ENCODE measurements at places on chromosomes 4 and X.

- DNase-seq = no peak
Observed at GRCh38 chrX:49995107-49995731, 72.8 kb downstream of the CLCN5 start.

GRCh38 chr4:176508780-176509331, 189.1 kb downstream of the SPCS3 start:
- DNase-seq = no peak

DNA sequence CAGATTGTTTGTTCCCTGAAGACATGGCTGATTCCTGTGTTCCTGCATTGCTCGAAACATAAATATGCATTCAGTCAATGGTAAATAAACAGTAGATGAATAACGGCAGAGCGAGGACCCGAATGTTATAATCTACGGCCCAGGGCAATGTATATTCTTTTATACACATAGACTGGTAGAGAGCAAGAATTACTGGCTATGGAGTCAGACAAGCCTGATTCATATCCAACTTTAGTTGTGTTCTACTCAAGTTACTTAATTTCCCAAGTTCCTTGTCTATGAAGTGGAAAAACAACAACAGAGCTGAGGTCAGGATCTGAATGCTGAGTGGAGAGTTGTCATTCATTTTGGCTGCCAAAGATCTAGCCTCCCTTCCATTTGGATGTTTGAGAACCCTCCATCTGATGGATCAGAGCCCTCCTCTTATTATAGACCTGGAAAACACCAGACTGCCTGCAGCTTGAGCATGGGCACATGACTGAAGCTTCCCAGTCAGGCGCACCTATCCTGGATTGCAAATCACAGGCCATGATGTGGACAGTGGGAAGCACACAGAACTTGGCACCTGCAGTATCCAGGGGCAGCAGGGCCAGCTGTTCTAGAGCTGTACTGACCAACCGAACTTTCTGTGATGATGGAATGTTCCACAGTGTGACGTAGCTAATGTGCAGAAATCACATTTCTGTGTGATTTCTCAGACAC, 80.1 kb downstream of the FAM184B start:
- no peak for DNase-seq

- DNase-seq = no peak
Observed at GRCh38 chr4:97477974-97478373, 665.3 kb downstream of the STPG2 start.

DNA sequence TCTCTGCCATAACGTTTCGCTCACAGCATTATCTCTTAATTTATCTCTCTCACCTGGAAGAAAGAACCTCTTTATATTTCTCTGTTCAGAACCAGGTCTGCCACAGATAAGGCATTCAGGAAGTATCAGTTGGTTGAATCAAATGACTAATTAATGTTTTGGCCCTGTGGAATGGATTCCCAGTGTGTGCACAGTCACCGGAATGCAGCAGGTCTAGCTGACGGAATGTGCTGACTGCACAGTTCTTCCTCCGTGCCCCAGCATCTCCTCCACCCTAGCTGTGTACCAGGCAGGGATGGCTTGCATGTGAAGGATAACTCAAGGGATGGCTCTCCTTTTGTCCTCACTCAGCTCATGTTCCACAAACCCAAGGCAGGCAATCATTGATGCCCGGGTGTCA, 141.8 kb upstream of the MSX1 start:
- no peak for DNase-seq

- DNase-seq = no peak
Observed at GRCh38 chrX:152810403-152810802, 20.2 kb downstream of the CETN2 start.

GRCh38 chrX:65696613-65697012, 29.2 kb downstream of the MSN start:
- no peak for DNase-seq

DNA sequence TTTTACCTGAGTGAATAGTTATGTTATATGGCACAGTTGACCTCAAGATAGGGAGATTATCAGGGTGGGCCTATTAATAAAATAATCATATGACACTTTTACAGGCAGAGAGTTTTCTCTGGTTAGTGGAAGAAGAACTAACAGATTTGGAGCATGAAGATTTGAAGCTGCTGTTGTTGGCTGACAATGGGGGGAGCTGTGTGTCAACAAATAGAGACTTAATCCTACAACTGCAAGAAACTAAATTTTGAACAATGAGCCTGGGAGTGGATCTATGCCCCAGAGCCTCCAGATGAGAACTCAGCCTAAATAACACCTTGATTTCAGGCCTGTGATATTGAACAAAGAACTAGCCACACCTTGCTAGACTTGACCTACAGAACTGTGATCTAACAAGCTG, 7.2 kb upstream of the CCSER1 start:
- DNase-seq = no peak

- no peak for DNase-seq
Observed at GRCh38 chrX:49247916-49248811, 12.9 kb downstream of the CCDC22 start.

- DNase-seq = no peak
Observed at GRCh38 chr4:104490096-104490769, 4.5 kb downstream of the CXXC4 start.

GRCh38 chr4:1345903-1346780, 866 bp upstream of the UVSSA start:
- DNase-seq = peak; percentile 63

DNA sequence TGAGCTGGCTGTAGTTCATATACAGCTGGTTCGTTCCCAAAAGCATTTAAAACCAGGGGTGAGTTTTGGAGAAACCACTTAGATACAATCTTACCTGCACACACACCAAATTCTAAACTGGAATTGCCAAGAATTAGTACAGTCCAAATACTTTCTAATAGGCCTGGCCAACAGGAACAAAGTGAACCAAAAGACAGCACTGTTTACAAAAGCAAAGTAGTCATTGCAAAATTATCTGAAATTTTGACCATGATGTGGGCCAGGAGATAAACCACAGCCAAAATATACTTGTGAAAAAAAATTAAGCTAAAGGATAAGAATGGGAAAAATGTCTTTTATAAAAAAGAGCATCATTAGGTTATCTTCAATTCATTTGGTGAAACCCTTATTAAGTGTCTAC, 37.9 kb upstream of the NAP1L5 start:
- no peak for DNase-seq

GRCh38 chrX:84735025-84735424, 232.8 kb upstream of the HDX start:
- no peak for DNase-seq

- DNase-seq = peak; percentile 85
Observed at GRCh38 chrX:111309083-111309482, 38.8 kb upstream of the CAPN6 start.

- DNase-seq = no peak
Observed at GRCh38 chrX:149757206-149758067, 16.4 kb upstream of the HSFX1 start.

DNA sequence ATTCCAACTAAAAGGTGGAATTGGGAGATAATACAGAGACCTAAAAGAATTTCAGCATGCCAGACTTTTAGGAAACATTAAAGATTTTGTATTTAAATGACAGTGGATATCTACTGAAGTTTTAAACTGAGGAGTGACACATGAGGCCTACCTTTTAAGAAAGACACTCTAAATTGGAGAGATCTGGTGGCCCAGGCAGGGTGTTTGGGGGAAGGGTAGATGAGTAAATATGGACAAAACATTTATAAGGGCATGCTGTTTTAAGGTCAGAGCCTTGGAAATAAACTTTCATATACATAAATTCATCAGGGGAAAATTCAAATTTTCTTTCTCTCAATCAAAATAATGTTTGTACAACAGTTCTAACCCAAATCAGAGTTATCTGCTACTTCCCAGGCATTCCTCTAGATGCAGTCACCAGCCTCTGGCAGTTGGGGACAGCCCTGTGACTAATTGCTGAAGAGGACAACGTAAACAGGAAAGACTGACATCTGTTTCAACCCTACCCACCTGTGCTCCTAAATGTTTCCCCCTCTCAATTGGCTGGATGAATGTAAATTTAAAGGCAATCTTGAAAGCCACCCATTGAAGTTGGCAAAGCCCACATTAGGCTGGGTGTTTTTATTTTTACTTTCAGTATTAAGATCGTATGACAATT, 1646.9 kb upstream of the ADGRL3 start:
- DNase-seq = no peak

- no peak for DNase-seq
Observed at GRCh38 chr4:15466596-15466995, 3.1 kb upstream of the CC2D2A start.

- no peak for DNase-seq
Observed at GRCh38 chrX:40952855-40953254, 132.4 kb upstream of the USP9X start.

- no peak for DNase-seq
Observed at GRCh38 chr4:128320656-128321055, 33.0 kb upstream of the PGRMC2 start.

DNA sequence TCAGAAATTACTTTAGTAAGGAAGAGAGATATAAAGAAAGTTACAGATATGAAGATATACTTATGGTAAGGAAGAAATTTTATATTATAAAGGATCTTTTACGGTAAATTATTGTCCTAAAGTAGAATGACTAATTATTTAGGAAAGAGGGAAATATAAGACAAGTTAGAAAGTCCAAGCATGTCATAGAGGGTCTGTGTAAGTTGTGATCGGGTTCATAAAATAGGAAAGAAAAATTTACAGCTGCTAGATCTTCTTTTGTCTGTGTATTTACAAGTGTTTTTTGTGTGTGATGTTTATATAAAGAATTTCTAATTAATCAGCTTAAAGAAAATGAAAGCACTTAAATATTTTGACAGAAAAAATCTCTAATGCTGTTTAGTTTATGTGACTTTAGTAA, 1054.9 kb upstream of the DIAPH2 start:
- no peak for DNase-seq

DNA sequence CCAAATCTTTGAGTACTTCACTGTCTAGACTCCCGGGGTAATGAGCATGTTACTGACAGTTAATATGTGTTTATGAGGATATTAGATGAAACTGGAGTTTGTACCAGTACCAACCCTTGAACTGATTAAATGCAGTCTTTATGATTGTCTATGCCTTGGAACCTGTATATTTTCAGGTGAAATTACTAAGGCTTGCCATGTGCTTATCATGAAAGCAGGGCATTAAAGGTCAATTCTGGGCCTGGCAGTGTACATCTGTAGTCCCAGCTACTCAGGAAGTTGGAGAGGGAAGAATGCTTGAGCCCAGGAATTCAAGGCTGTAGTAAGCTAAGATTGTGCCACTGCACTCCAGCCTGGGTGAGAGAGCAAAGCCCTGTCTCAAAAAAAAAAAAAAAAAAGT, 27.6 kb downstream of the PHEX start:
- DNase-seq = no peak

DNA sequence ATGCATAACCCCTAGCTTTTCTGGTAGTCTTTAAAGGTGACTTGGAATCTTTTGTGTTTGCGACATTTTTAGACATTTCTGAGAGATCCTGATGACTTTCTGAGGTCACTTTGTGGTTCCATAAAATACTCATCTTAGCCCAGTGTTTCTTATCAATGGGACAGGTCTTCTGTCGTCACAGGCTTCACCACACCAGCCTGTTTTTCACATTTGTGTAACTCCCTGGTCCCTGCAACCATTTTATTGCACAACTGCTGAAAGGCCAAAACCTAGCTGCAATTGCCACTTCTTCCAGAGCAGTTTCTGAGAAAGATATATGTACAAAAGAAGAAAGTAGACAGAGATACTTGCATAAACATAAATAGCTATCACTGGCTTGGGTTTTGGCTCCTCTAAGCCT, 120.9 kb downstream of the IL15 start:
- DNase-seq = no peak

DNA sequence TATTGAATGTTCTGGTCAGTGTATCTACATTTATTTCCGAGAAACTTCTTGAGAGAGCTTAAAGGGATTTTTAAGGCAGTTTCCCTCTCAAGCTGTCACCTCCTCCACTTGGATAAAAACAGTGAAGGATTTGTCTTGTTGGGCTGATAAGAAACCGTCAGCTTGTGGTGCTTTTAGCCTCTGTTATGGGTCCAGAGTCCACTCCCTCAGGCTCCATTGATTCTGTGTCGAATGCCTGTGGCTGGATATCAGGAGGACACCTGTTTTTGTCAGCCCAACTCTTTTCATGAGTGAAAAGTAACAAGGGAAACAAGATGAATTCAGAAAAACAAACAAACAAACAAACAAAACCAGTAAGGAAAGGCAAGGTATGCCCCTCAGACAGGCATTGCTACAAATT, 12.4 kb downstream of the CLCN4 start:
- DNase-seq = no peak

- no peak for DNase-seq
Observed at GRCh38 chr4:21290562-21290961, 590.3 kb downstream of the PACRGL start.

All from muscle of arm (tissue), 14 donors.